ENCODE measurements at places on chromosomes 1 and 21.

GRCh38 chr1:54132495-54132894 is 20.3 kb downstream of the CDCP2 start:
- DNase-seq = no peak

DNA sequence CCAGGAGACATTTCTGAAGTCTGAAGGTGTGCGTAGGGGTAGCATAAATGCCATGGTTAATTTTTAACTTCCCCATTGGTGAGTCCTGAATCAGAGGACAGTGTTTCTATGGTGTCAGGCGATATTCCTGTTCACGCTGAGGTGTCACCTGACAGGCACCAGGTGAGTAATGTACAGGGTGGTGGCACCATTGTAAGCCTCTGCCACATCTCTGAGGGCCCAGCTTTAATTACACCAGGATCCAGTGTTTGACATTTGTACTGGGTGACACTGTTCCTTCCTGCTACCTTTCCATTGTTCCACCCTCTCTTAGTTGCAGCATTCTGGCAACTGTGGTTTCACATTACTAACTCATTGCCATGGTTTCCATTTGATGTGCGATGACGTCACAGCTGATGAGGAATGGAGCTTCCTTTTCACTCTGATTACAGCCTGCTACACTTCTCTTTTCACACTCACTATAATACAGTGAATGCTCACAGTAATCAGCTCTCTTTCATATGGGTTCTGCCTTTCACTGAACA is 40.6 kb upstream of the MARK1 start:
- no peak for DNase-seq

DNA sequence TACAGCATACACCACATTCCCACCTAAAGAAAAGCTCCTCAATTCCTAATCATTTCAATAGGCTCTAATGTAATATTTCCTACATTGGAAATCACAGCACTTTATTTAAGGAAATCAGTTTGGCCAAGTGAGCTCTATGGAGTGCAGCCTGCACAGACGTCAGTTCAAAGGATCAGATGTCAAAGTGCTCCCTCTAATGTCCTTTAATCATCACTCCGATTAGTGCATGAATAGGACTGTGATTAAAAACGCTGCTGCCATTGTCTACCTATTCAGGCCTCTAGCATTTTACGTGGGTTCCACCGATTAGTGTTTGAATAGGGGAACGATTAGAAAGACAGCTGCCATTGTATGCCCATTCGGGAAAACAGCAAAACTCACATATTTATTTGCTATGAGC is 50.2 kb downstream of the DPYD start:
- DNase-seq = no peak

GRCh38 chr1:167059045-167059808 is 30.9 kb downstream of the GPA33 start:
- DNase-seq = no peak

DNA sequence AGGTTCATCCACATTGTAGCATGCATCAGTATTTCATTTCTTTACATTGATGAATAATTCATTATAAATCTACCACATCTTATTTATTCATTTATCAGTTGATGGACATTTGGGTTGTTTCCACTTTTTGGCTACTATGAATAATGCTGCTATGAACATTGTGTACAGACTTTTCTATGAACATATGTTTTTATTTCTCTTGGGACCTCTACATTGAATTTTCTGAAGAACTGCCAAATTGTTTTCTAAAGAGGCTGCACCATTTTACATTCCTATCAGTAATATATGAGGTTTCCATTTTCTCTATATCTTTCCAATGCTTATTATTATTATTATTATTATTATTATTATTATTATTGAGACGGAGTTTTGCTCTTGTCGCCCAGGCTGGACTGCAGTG is 81.3 kb upstream of the SELENON start:
- DNase-seq = no peak

- no peak for DNase-seq
Measured at GRCh38 chr1:166511761-166512160, 327.5 kb upstream of the POGK start.

- DNase-seq = no peak
Measured at GRCh38 chr1:17725811-17726582, 29.1 kb upstream of the ACTL8 start.

GRCh38 chr1:69913977-69914376 is 291.4 kb downstream of the LRRC40 start:
- DNase-seq = no peak

GRCh38 chr1:167198518-167199133 is 22.1 kb upstream of the POU2F1 start:
- no peak for DNase-seq

DNA sequence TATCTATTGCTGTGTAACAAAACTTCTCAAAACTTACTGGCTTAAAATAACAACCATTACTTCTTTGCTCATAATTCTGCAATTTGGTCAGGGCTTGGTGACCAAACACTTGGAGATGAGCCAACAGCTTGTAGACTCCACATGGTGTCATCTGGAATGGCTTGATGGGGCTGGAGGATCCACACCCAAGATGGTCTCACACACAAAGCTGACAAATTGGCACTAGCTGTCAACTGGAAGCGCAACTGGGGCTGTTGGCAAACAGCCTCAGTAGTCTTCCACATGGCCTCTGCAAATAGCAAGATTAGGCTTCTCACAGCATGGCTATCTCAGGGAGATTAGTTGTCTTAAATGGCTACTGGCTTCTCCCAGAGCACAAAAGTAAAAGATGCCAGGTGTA is 27.1 kb upstream of the MTF2 start:
- DNase-seq = no peak

DNA sequence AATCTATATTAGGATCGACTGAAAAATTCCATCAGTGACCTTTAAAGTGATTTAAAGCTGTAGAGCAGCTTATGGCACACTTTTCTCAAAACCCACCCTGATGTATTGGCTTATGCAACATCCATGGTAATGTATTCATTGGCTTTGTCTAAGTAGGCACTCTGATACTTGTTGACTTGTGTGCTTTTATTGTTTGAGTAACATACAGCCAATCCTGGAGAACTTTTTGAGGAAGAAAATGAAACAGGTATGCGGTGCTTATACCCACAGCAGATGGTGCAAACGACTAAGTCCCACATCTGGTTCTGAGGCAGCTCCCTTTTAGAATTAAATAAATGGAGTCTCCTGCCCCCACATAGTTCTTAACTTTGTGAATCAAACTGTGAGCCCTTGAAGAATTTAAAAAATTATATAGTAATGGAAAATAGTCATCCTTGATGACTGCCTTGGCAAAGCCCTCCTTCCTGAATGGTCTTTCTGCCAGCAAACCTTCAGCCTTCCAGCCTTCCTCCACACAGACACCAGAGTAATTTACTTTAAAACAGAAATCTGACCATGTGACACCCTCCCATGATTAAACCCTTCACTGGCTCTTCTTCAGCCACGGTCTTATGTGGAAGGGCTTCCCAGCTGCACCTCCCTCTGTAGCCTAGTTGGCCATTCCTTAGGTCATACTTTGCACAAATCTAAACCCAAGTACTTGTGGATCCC is 116.0 kb downstream of the BCAR3 start:
- DNase-seq = no peak

- DNase-seq = no peak
Measured at GRCh38 chr1:74964508-74965102, 169.6 kb upstream of the LHX8 start.

DNA sequence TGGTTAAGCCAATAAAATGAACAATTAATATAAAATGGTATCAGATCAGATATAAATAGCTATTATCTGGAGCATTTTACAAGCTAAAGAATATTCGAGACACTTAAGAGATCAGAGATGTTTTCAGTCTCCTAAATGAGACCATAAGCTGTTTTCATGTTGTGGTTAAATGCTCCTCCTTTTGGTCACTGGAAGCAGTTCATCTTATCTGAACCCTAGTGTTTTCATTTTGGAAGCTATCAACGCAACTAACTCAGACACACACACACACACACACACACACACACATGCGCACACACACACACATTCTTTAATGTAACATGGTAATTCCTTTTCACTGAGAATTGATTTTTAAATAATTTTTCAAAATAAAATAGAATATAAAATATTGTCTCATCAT is 10.0 kb upstream of the LRRC8C start:
- no peak for DNase-seq

DNA sequence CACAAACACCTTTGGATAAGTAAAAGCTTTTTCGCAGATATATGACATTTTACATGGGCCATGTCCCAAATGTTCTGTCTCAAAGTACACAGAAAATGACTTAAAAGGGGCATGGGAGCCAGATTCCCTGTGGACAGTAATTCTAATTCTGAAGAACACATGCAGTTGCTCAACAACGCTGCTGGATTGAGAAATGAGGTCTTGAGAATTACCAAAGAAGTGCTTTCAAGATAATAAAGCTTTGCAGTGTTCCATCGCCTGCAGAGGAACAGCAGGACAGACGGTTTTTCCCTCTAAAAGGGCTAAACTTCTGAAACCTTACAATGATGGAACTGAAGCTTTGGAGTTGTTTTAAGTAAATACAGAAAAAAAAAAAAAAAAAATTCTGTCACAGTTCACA is 55.3 kb upstream of the HSPA13 start:
- DNase-seq = no peak

DNA sequence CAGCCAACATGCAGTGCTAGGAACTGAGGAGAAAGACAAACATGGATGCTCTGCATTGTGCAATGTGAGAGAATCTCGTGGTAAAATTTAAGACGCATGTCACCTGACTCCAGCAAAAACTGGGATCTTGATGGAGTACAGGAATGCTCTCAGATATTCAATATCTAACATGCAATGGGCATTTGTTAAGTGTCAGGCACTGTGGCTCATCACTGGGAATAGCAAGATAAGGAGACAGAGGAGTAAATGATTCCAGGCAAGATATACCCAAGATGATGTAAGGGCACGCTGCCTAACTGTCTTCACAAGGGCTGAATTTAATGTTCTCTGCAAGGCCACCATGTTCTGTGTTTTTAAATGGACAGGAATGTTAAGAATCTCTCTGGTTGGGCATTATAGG is 67.8 kb downstream of the LPAR3 start:
- DNase-seq = no peak

GRCh38 chr1:30911059-30911954 is 2.7 kb upstream of the SDC3 start:
- no peak for DNase-seq

- peak; percentile 39 for DNase-seq
Measured at GRCh38 chr1:109655615-109656519, at the start of gene GSTM4. TSS of gene GSTM4 (plus strand) at chr1:109656099. CDS start at chr1:109656390, 291 bp downstream.

DNA sequence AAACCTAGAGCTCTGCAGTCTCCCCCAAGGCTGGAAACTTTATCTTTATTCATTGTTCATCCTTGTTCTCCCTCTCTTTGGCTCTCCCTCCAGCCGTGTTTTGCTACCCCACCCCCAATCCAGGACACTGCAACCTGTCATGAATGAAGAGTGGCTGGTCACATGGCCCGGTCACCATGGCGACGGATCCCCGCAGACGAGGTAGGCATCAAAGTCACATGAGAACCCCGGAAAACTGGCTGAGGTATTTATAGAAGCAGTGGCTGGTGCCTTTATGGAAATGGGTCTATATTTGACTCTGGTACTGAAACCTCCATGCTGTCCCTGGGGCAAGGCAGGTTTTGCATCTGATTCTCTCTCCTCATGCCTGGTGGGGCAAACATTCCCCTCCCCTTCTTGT is 13.4 kb upstream of the SLC6A17 start:
- no peak for DNase-seq

DNA sequence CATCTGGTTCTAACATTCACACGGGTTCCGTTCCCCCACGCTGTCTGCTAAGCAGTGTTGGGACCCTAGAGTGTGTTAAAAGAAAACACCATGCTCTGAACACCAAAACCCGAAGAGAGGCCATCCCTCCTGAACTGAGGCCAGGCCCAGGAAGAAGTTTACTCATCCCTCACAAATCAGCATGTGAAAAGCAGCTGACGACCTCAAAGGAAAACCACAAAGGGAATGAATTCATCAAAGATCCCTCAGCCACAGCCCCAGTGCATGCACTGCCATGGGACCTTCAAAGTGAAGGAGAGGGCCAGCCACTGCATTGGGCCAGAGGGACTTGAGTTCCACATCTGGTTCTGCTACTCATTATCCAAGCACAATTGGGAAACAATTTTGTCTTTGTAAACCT is 7.0 kb upstream of the PSEN2 start:
- DNase-seq = no peak

- no peak for DNase-seq
Measured at GRCh38 chr1:187566354-187566753, 737.6 kb downstream of the PLA2G4A start.

- no peak for DNase-seq
Measured at GRCh38 chr1:222443566-222443965, 104.3 kb downstream of the HHIPL2 start.

GRCh38 chr1:32494196-32494595 is 29.3 kb downstream of the ZBTB8B start:
- DNase-seq = no peak

DNA sequence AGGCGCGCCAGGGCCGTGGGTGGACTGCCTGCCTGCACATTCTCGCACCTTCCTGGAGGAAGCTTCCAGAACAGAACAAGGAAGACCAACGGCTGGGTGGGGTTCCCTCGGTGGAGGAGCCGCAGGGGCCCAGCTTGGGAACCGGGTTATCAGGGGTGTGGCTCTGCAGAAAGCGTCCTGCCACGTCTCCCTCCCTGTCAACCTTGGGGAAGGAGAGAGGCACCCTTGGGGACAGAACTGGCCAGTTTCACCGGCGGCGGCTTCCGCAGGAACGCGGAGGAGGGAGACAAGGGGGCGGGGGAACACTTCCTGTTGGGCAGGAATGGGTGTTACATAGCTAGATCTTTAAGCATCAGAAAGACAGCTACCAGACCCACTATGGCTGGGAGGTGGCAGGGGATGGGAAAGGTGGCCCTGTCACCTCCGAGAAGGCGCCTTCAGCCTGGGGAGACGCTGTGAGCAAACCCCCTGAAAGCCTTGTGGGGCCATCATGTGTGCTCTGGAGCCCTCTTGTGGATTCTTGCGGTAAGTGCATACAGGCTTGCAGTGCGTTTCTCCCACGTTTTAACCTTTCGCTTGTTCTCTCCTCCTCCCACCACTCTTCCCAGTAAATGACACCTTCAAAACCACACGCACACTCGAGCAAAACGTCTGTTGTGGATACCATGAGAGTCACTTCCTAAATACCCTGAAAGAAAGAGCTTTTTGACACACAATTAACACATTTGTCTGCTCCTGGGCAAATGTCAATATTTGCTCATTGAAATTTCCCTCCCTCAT is 3.8 kb upstream of the PLEKHA6 start:
- no peak for DNase-seq

Measured in activated gamma-delta T cell (primary cell).